Fibroblast of skin of right biceps (primary cell): ENCODE measurements at places on chromosomes 13 and 19.

GRCh38 chr13:36382030-36382429 is 35.8 kb upstream of the SPART start:
- DNase-seq = peak; percentile 12

GRCh38 chr13:85651440-85651839 is 147.8 kb downstream of the SLITRK6 start:
- no peak for DNase-seq

DNA sequence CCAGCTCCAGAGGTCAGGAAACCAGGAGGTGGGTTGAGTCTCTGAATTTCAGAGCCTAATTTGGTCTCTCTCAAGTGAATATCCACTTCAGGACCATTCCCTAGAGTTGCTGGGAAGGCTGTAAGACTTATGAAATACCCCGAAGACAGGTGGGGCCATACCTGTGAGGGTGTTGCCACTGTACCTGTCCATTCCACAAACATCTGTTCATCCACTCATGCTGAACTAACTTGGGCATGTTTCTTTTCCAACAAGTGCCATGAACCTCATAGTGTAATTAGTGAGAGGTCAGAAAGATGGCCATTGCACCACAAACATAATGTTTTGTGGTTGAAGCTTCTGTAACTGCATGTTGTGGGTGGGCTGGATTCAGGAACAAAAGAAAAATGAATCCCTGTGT is 7.8 kb downstream of the ILF3 start:
- no peak for DNase-seq

GRCh38 chr19:54309811-54310210 is 3.2 kb downstream of the LILRA5 start:
- DNase-seq = no peak

DNA sequence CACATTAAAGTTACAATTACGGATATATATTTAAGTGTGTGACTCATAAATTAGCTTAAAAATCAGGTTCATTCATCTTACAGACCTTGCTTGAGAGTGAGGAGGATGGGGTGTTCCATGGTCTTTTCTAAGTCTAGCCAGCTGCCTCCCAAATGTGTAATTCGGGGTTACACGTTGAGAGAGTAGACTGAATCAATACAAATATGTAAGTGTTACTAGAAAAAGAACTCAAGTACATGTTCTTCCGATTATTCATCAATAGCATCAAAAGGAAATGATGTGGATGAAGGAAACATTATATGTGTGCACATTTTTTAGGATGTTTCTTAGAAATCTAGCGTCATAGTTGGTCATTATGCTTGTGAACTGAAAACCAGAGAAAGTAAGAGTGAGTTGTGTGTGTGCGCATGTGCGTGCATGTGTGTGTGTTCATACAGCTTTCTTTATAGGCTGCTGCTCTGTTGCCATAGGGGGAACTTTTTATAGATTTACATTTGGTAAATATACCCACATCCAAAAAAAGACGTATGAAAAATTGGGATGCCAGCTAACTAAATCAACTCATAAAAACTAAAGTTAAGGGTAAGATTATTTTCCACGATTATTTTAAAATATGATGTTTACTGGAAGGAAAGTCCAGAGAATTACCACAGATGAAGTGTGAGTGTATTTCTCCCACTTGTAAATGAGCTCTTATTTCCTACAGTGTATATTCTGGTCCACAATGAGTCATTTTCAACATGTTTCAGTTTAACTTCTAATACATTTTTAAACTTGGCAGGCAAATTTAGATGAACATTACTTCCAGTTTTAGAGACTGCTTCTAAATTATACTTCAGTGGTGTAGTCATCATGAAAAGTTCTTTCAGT is 82.4 kb downstream of the PIBF1 start:
- DNase-seq = peak; percentile 64

DNA sequence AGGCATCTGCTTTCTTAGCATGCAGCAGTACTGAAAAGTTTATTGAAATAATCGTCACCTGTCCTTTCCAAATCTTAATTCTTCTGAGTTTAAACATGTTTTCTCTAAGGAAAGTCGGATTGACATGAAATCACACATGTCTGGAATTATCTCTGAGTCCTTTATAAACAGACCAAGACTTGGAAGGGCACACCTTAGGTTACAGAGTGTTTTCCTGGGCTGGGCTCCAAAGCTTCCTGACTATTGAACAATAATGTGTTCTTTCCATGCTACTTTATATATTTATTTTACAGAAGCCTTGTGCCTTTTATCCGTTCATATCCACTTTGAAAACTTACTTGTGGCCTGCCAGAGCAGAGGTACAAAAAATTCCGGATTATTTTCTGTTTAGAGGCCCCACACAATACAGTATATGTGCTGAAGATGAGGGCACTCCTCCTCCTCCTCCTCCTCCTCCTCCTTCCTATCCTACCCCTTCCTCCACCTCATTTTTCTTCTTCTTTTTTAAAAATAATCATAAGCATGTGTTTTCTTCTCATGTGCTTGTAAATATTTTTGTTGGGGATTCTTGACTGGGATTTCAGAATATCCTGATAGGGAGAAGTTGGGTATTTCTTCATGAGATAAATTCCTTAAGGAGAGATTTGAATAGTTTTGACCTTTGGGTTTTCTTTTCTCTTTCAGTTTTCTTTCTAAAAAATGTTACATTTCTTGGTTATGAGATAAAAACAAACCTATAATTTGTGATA is 52.3 kb downstream of the LRCH1 start:
- DNase-seq = no peak

DNA sequence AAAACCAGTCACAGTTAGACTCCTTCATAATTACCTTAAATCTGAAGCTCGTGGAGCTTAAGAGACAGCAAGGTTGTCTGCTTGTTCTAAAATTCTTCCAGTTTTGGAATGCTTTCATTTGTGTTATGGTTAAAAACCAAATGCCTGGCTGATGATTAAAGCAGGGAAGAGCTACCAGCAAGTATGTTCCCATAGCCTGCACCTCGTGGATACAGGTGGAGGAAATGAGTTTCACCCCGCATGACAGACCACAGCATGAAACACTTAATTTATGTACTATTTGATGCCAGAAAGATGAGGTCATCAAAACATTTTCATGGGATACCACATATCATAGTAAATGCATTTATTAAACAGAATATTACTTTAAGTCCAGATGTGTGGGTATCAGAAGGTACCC is 416 bp upstream of the DOCK9 start:
- DNase-seq = peak; percentile 91

DNA sequence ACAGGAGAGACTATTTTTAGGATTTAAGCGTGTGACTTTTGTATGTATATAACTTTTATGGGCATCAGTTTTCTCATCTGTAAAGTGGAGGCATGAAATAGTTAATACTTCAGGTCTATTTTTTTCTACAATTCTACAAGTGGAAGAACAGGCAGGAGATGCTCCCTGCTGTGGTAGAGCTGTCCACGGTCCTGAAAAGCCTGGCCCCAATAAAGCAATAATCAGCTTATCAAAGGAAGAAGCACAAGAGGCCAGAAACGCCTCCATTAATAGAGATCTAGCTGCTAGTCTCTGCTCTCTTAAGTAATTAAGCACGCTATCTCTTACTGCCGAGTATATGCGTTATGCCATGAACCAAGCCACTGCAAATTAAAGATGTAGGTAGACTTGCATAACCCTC is 28.0 kb upstream of the WASF3 start:
- peak; percentile 56 for DNase-seq

GRCh38 chr13:80441968-80442367 is 101.0 kb upstream of the SPRY2 start:
- DNase-seq = no peak

DNA sequence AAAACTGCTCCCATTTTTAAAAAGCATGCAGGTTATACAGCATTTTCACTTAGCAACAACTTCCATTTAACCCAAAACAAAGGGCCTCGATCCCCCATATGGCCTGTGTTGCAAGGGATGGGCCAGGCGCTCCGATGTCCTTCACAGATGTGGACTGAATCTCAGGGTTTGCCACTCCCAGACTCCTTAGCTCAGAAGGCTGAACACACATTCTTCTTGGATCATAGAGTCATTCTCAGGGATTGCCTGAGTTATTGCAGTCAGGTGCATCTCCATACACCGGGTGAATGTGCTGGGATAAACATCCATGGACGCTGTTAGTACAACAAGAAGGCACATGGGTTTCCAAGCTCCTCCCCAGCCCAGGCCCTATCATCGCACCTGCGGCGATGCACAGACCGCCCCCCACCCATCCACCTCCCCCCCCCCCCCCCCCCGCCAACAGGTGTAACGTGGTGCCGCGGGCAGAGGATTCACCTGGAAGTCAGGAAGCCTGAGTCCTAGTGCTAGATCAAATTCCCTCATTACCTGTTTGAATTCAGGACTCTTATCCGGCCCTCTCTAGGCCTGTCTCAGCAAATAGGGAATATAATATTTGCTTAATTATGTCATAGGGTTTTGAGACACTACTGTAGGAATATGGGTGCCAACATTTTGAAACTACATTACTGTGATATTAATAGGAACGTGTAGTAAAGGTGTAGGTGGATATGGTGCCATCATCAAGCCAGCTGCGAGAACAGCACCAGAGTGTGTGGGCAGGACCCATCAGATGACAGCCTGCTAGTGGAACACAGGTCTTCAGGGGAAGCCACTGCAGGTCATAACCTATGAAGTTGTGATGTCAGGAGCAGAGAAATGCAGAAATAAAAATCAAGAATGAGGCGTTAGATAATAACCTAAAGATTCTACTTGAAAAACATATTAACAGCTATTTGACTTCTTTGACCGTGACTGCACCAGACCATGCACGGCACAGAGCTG is 110.9 kb downstream of the SACS start:
- DNase-seq = no peak

- DNase-seq = no peak
Observed at GRCh38 chr13:96994017-96994857, at the start of gene OXGR1. OXGR1 (minus strand) TSS chr13:96994476; CDS start chr13:96987759, 6,717 bp downstream.

DNA sequence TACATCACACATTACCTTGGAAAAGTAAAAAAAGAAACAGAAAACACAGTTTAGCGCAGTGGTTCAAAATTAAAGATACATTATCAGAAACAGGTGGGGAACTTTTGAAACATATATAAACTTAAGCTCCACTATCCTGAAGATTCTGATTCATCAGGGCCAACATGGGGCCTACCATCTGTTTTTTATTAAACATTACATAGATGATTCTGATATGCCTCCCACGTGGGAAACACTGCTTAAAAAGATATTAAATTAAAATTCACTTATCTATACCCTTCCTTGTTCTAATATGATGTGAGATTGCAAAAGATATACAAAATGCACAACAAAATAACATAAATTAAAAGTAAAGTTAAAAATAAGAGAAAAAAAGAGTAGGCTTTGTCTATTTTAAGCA is 125.0 kb downstream of the VWA8 start:
- DNase-seq = peak; percentile 87

- no peak for DNase-seq
Observed at GRCh38 chr13:40170982-40171381, 495.5 kb downstream of the FOXO1 start.

DNA sequence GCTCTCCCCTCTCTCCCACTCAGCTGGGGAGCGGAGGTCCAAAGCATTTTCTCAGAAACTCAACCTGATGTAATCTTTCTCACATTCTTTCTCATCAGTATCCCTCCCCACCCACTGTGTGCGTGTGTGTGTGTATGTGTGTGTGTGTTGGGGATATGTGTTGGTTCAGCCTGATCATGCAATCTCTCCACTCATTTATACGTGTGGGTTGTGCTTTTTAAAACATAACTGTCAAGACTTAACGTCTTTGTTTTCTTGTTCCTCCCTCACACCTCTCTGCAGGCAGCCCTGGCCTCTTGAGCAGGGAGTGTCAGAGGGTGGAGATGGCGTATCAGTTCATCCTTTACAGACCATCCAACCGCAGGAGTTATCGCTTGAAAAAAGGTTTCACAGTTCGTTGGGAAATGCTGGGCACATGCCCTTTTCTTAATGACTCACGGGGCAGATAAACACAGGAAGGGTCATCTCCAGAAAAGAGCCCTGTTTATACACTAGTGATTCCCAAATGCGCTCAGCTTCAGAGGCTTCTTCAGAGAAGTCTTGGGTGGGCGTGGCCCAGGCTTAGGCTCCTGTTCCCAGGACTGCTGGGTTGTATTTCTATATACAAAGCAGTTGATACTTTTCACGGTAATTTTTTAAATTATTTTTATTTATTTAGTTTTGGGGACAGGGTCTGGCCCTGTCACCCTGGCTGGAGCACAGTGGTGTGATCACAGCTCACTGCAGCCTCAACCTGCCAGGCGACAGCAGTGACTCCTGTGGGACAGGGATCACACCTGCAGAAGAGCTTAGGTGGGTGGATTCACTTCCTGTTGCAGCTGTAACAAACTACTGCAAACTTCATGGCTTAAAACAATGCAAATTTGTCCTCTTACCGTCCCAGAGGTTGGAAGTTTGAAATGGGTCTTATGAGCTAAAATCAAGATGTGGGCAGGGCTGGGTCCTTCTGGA is 60.3 kb downstream of the CCDC70 start:
- peak; percentile 3 for DNase-seq

GRCh38 chr13:80339563-80339911 is 1.4 kb downstream of the SPRY2 start:
- DNase-seq = peak; percentile 28

DNA sequence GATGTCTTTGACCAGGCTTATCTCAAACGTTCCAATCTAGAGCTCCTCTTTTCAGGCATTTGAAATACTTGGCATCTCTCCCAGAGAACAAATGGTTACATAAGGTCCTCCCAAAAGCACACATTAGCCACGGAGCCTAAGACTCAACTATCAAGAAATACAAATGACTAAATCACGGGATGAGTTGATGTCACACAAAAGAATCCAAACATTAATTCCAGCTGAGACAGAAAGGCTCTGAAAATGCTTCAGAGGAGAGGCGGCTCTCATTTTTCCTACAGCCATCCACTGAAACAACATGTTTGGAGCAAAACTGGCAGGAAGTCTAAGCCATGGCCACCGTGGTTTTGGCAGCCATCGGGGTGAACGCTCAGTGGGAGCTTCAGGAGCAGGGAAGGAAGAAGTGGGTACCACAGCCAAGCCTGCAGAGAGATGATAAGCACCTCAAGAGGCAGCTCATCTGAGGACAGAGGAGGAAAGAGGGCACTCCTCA is 122.5 kb downstream of the STK24 start:
- peak; percentile 96 for DNase-seq

DNA sequence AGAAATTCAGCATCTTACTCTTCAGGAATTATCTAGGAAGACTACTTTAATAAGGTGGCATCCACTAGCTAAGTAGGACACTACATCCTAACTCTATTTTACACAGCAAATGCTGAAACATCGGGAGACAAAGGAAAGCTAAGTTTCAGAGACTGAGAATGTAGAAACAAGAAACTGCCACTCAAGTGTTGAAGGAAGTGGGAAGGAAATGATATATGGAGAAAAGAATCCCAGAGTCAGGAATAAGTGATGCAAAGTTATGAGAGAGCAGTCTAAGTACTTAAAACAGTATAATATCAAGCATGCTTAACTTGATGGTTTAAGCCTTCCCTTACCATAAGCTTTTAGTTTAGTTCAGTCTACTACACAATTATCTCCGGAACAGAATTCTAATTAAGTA is 52.4 kb downstream of the RBM26 start:
- DNase-seq = no peak

DNA sequence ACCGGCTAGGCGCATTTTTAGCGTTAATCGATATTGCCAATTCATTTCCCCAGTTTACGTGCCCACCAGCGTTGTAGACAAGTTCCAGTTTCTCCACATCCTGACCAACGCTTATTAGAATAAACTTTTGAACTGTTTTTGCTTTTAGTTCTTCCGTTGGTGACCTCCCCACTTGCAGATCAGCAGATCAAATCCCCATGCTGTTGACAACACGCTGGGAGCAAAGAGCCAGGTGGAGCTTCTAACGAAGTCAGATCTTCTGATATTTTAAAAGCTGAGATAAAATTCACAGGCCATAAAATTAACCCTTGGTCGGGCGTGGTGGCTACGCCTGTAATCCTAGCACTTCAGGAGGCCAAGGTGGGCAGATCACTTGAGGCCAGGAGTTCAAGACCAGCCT is 21.2 kb downstream of the RCN3 start:
- no peak for DNase-seq
